Stimulated activated CD4-positive, alpha-beta T cell treated with anti-CD3 and anti-CD28 coated beads, Interleukin-2, amount 100 ng/mL, for 24 hours (primary cell): ENCODE measurements at places on chromosomes 11 and 22.

- no peak for DNase-seq
Measured at GRCh38 chr11:113881856-113882255, 6.5 kb upstream of the USP28 start.

GRCh38 chr22:41348964-41349484 is 32.7 kb upstream of the TEF start:
- no peak for DNase-seq

DNA sequence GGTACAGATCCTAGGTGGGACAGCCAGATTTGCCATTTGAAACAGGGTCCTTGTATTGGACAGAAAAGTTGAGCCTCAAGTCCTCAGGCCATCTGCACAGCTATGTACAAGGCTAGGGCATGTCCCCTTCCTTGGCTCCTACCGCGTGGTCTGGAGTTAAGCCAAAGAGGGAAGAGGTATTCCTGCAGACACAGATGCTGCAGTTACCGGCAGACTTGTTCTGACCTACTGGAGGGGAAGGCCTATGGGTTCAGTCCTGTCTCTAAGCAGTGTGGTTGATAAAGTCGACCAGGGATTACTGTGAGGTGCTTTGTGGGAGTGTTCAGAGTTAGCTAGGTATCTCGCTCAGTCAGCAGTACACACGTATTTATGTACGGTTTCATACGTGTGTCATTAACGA is 180.6 kb downstream of the ADAMTS15 start:
- DNase-seq: no peak

DNA sequence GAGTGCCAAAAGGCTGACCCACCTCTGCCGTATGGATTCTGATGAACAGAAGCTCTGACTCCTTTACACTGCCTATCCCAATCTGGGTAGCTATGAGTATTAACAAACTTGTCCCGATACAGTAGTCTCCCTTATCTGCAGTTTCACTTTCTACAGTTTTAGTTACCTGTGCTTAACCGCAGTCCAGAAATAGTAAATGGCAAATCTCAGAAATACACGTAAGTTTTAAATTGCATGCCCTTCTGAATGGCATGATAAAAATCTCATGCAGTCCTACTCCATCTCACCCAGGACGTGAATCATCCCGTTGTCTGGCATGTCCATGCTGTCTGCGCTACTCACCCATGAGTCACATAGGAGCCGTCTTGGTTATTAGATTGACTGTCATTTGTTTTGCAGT is 68.8 kb downstream of the SNX19 start:
- no peak for DNase-seq

- no peak for DNase-seq
Measured at GRCh38 chr22:36366291-36366708, 21.5 kb downstream of the MYH9 start.

- peak; percentile 71 for DNase-seq
Measured at GRCh38 chr11:68584097-68584496, 100.2 kb upstream of the GAL start.

GRCh38 chr11:75498556-75499255 is 27.0 kb downstream of the GDPD5 start:
- DNase-seq: no peak

DNA sequence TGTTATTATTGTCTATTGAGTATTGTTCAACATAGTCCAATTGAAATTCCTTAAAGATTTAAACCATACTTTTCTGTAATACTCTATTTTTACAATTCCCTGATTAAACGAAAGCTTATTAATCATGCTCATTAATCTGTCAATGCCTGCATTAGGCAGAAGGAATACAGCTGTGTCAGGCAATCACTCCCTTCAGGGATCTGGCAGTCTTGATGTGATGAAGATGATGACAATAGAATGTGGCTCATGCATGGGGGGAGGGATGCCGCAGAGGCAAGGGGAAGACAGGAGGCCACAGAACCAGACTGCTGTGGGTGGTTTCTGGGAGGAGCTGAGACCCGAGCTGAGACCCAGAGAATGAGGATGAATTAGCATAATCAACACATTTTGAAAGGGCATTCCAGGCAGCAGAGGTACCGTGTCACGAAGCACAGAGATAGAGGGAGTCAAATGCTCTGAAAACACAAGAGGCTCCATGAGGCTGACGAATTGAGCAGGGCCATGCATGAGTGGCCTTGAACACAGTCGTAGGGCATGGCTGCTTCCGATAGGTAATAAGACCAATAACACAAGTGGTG is 1075.5 kb downstream of the OPCML start:
- no peak for DNase-seq

GRCh38 chr11:94802501-94802900 is 34.3 kb downstream of the AMOTL1 start:
- DNase-seq: no peak

GRCh38 chr11:79592824-79593223 is 152.0 kb upstream of the TENM4 start:
- DNase-seq: no peak

- no peak for DNase-seq
Measured at GRCh38 chr11:30775233-30775522, 189.0 kb upstream of the MPPED2 start.

GRCh38 chr11:70176940-70177689 is 26.0 kb upstream of the FADD start:
- DNase-seq: peak; percentile 58

GRCh38 chr11:117878314-117878938 is 2.0 kb upstream of the FXYD6 start:
- no peak for DNase-seq

GRCh38 chr11:76166314-76166713 is 40.0 kb downstream of the WNT11 start:
- peak; percentile 10 for DNase-seq

DNA sequence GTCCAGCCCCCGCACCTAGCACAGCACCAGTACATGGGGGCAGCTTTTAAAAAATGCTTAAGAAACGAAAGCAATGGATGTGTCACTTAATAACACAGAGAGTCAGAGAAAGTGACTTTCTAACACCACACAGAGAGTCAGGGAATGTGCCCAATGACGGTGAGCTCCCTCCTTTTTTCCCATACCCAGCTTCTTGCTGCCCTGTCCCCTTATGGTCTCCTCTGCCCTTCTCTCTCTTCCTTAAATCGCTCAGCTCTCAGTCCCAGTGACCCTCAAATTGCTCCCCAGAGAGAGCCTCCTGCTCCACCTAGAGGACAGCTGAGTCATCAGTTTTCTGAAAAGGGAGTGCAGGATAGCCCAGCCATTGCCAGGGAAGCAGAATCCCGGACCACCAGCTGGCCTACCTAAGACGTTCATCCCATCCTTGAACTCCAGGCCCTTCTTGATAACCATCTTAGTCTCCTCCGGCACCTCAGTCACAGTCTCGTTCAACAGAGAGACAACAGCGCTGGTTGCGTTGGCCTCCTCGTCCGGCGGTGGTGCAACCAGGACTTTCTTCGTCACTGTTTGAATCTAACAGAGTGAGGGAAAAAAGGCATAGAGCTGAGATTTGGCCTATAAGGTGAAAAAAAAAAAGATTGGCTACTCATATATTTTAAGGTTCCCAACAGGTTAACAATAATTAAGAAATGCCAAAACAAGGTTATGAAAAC is 113.5 kb downstream of the SLC1A2 start:
- DNase-seq: no peak

DNA sequence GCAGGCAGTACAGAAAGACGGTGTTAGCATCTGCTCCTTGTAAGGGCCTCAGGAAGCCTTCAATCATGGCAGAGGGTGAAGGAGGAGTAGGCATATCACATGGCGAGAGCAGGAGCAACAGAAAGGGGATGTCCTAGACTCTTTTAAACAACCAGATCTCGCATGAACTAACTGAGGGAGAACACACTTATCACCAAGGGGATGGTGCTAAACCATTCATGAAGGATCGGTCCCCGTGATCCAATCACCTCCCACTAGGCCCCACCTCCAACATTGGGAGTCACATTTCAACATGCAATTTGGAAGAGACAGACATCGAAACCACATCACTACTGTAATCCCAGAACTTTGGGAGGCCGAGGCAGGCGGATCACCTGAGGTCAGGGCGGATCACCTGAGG is 39.9 kb upstream of the LIPT2 start:
- no peak for DNase-seq

DNA sequence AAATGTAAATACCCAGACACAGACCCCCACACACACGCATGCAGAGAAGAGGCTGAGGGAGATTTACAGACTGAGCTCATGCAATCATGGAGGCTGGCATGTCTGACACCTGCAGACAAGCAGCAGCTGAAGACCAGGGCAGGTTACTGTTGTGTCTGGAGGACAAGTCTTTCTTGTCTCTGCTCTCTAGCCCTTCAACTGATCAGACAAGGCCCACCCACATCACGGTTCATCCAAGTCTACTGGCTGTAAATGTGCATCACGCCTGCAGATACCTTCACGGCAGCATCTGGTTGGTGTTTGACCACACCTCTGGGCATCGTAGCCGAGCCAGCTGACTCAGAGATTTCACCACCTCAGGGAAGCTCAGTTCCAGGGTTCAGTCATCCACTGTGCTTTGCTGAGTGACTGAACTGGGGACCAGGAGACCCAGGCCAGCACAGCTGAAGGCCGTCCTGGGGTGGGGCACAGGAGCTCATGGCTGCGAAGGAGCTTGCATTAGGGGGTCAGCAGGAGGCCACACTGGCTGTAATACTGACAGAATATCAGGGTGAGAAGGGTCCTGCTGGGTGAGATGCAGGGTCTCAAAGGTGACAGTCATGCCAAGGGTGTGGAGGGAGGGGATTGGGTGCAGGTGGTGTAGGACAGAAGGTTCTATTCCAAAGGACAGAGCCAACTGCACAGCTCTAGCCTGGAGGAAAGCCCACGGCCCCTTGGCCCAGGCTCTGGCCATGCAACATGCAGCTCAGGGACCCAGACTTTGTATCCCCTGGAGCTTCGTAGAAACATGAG is 304.9 kb downstream of the BRD1 start:
- no peak for DNase-seq

DNA sequence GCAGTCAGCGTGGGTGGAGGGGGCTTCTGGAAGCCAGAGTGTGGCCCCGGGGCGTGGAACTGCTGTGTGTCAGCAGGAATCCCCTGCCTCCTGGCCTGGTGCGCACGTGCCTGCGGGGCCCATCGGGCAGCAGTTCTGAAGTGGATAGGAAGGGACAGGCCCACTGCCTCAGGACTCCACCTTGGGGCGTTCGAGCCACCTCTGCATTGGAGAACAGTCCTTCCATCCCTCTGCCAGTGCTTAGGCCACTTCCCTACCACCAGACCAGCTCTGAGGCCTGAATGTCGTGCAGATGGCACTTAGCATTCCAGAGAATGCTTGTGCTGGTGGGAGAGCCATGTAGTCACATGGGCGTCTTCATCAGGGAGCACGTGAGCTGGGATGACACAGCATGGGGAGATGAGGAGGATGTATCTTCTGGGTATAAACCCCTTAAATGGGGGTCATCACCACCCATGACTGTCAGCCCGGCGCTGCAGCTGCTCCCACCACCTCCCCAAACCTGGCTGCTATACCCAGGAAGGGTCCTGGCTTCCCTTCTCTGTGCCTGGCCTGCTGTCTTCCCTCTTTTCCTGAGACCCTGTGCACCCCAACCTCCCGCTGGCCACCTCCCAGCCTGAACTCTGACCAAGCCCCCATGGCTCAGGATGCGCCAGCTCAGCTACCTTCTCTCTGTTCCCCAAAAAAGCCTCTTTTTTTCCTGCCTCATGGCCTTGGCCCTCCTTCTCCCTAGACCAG is 9.7 kb downstream of the INCENP start:
- no peak for DNase-seq

DNA sequence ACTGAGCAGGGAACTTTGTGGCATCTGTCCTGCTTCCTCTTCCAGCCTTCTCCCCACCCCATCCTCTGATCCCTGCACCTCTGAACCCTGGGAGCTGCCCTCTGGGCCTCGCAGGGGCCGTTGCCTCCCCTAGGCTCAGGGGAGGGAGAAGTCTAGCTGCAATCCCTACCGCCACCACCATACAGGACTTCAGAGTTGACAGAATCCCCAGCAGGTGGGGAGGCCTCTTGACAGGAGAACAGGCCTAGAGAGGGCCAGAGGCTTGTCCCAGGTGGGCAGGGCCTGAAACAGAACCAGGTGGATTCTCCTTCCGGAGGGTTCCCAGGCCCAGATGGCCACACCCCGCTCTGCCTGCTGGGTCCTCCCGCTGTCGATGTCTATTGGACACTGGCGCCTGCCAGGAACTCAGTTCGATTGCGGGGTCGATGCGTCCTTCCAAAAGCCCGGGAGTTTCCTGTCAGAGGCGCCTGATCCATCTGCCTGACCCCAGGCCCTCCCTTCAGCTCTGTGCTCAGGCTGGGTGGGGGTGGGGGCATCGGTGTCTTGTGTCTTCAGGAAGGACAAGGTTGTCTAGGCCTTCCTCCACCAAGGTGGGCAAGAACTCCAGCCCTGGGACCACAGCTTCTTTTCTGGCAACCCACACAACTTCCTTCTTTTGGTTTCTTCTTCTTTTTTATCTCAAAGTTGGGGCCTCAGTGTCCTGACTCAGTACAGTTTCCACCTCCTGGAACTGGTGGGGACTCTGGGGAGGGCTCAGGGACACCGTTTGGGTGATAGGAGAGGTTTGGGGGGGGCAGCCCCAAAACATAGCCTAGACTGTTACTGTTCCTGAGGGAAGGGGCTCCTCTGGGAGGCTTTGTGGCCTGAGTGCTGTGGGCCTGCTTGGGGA is 6.4 kb downstream of the STARD10 start:
- DNase-seq: no peak

DNA sequence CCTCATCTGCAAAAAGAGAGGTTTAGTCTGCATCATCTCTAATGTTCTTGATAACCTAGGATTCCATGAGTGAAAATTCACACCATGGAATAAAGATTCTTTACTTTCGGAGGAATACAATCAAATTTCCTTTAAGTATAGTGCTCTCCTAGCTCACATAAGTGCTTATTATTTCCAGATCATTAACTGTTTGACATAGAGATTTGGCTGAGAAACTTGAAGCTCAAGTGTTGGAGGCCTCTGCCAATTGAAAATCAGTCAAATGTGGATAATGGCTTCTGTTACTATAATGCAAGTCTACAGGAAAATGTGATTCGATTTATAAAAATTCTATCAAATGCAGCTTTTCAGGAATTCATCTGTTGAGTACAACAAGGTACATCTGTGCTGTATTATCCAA is 144.6 kb downstream of the KIF18A start:
- no peak for DNase-seq

DNA sequence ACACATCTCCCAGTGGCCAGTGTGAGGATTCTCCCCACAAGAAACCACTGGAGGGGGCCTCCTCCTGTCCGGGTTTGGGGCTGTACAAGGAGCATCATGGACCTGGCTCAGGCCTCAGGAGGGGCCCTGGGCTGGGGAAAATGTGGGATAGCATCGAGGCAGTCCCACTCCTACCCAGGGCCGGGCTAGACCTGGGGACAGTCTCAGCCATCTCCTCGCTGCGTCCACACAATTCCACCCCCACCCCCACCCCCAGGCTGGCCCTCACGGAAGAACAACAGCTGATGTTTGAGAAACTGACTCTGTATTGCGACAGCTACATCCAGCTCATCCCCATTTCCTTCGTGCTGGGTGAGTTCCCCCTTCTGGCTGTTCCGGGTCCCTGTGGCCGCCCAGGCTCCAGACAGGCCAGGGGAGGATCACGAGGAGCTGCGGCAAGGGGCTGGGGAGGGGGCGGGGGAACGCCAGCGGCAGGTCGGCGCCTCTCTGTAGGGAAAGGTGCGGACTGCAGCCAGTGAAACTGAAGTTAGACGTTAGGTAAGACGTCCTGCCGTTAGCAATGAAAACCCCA is 4.8 kb downstream of the BEST1 start:
- DNase-seq: no peak

- DNase-seq: no peak
Measured at GRCh38 chr11:70367071-70367470, 31.3 kb upstream of the CTTN start.
